ENCODE measurements at places on chromosomes 3 and 15.

DNA sequence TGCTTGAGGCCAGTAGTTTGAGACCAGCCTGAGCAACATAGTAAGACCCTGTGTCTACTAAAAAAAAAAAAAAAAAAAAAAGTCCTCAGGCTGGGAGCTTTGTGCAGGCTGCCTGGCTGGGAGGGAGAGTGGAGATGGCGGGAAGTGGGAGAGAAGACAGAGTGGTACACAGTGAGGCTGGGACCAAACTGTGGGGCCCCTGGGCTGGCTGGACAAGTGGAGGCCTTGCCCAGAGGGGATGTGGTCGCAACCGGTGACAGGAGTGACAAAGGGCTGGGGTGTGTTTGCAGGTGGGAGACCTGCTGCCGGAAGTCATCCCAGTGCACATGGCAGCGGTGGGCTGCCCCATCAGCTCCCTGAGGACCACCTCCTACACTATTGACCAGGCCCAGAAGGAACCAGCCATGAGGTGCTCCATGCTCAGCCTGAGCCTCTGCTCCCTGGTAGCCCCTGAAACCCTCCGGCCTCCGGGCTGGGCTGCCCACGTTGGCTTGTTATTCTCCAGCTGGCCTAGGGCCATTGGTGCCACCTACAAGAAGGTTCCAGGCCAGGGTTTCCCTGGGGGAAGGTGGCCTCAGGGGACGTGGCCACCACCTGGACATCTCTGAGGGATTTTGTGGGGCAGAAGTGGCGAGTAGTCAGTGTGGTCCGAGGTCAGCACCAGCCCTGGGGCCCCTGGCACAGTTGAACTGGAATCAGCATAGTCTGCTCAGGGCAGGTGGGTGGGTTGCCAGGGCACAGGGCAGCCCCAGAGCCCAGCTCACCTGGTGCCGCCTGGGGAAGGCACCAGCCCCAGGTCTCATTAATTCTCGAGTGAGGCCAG, 22.7 kb downstream of the ACAA1 start:
- peak; percentile 32 for DNase-seq

DNA sequence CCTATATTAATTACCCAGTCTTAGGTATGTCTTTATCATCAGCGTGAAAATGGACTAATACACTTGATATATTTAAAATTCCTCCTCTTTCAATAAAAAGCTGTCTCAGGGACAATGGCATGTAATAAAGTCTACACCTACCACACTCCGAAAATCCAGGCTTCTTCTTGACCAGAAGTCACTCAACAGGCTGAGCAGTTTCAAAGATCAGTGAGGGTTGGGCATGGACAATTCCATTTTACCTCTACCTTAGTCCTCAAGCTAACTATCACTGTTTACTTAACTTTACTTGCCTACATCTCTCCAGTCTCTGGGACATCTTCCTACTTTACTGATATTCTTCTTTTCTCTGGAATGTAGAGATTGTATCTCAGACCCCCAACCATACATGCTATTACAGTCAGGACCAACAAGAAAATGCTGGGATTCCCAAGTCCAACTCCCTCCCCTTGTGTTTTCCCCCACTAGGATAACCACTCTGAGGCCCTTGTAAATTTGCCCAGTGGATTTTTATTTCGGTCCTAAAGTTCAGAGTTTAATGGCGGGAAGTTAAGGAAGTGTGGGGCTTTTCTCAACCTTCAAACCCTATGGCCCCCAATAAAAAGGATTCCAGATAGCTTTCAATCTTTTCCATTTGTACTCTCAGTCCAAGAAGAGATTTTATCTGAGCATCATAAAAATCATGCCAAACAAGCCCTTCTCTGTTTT, 137.1 kb upstream of the TSC22D2 start:
- DNase-seq = no peak

GRCh38 chr15:63225381-63225780, 36.0 kb downstream of the RAB8B start:
- DNase-seq = no peak

DNA sequence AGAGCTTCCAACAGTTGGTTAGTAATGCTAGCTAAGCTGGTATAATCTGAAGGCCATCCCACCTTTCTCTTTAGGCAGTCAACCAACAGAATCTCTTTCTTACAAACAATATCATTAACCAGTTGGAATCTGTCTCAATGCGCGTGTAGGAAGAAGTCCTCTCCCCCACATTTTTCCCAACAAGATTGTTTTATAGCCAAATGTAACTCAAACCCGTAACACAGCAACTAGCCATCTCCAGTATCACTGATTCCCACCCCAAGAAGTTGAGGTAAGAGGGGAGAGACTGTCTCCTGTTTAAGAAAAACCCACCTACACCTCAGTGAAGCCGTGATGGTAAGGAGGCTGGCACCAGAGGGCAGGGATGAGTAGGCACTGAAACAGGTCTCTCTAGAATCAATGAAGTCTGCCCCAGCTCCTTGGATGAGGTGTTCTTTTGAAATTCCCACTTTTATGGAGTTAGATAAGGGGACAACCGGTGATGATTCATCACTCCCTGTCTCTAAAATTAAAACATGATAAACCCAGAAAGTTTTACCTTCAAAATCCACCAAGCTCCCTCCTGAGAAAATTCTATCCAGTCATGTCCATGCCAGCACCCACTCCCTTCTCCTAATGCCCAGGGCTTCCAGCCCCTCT, 30.9 kb downstream of the CDC25A start:
- DNase-seq = no peak

- DNase-seq = no peak
These were observed 71.5 kb upstream of the BFSP2 start for GRCh38 chr3:133328373-133328772.

- DNase-seq = no peak
These were observed 536 bp downstream of the WDR73 start for GRCh38 chr15:84653584-84653909.

GRCh38 chr15:73081321-73081958, 29.2 kb downstream of the NEO1 start:
- DNase-seq = no peak

GRCh38 chr15:100525436-100525835, 3.3 kb downstream of the CERS3 start:
- DNase-seq = no peak

DNA sequence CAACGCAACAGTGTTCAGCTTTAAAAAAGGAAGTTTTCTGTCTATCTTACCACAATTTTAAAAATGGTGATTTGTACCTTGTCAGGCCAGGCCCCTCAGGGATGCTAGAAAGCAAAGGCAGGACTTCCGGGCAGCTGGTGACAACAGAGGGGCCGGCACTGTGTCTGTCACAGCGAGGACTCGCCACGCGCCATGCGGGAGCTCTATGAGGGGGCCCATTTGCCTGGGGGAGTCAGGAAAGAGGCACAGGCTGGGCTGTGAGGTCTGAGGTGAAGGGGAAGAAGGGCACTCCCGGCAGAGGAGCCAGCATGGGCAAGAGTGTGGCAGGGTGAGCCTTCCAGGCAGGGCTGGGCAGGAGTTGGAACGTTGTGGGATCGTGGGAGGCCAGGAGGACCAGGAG, 7.0 kb downstream of the IQSEC1 start:
- no peak for DNase-seq

GRCh38 chr3:23778446-23778845, 27.3 kb upstream of the UBE2E1 start:
- DNase-seq = no peak

- DNase-seq = no peak
These were observed 98.4 kb upstream of the LRRFIP2 start for GRCh38 chr3:37272741-37273140.

DNA sequence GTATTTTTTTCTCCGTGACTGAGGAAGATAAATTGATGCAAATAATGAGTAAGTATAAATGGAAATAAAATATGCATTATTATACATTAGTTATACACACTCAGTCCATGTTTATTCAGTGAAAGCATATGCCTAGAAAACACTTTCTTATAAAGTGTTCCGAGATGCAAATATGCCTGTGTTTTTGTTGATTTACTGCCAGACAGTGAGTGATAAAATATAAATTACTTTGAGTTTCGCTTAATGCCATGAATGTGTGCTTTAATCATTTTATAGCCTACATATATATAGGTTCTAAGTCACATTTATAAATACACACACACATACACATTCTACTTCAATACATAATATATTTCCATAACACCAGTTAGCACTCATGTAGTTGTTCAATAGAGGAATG, 569.2 kb downstream of the UNC13C start:
- DNase-seq = no peak

DNA sequence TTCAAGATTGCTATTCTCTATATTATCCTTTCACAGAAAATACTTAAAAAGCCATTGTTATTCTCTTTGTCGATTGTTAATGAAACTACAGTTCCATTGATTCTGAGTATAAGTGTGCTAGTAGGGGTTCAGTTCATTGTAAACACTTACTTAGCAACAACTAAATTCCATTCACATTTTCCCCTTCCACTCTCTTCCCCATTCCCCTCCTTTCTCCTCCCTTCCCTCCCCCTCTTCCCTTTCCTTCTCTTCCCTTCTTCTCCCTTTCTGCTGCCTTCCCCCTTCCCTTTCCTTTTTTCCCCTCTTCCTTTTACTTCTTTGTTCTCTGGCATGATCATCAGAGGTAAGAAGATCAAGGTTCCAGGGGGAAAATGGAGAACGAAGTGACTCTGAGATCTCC, 21.3 kb upstream of the RIOX2 start:
- DNase-seq = no peak

DNA sequence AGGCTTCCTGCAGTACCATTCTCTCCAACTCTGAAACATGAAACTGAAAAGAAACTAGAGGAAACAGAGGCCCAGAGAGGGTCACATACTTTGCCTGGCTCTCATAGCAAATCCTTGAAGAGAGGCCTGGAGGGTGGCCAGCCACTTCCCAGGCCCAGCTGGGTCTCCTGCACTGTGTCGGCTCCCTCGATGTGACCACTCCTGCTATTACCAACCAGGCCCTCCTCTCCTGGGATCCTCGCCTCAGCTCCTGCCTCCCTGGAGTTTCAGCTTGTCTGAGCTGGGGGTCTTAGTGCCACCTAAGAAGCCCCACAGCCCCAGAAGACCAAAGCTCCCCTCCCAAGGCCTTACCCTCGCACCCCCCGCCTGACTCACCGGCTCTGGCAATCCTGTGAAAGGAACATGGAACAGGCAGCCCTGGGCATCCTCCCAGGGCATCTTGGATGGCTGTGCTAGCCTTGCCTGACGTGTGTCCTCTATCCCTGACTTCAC, 4.6 kb downstream of the LOXL1 start:
- DNase-seq = no peak

- no peak for DNase-seq
These were observed 112.0 kb upstream of the TJP1 start for GRCh38 chr15:29934251-29934650.

- DNase-seq = no peak
These were observed 855.9 kb downstream of the MCTP2 start for GRCh38 chr15:95087253-95087609.

DNA sequence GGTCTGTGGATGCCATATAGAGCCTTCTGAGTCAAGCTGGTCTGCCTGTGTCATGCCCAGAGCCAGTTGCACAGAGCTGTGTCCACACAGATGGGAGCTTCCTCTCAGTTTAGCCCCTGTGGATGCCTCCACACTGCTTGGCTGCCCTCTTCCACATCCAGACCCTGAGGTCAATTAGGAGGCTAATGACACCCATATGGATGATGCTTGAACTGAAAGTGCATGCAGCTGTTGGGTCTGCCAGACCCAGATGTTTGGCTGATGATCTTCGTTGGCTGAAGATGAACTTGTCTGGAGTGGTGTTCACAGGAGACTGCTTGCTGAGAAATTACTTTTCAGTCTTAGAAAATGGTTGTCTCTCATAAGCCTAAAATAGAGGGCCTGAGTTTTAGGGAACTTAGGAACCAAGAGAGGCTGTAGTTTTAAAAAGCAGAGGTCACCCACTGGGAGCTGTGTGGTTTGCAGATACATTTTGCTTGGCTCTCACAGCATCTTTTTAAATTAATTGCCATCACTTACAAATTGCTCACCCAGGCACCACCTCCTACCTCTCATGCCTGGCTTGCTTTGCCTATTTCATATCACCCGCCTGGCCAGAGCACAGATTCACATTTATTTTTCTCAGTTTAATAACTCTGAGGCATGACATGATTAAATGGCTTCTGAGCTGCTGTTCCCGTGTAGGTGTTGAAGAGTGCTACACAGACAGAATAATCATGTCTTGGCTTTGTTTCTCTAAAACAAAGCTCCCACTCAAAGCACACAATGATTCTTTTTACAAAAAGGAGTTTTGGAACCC, 176.1 kb downstream of the MINAR1 start:
- DNase-seq = no peak

DNA sequence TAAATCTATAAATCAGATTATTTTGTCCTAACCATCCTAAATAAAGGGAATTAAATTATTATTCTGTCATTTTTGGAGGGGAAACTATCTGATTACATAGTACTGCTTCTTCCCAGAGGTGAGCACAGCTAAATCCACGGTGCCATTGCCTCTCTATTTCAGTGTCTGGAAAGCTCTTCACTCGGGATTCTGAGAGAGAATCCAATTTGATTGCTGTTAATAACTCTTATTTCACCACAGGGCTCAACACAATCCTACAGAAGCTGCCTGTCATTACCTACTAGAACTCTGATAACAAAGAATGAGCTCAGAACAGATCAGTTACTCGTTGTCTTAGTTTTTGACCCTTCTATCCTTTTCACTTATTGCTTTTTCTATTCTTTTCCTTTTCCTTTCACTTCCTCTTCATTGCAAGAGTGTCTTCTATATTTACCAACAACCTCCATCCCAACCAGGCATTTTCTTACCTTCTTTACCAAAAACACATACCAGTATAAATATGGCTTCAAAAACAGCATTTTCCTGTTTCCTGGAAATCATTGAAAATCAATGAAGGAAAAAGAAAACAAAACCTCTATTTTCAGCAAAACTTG, 30.4 kb downstream of the OXNAD1 start:
- no peak for DNase-seq

DNA sequence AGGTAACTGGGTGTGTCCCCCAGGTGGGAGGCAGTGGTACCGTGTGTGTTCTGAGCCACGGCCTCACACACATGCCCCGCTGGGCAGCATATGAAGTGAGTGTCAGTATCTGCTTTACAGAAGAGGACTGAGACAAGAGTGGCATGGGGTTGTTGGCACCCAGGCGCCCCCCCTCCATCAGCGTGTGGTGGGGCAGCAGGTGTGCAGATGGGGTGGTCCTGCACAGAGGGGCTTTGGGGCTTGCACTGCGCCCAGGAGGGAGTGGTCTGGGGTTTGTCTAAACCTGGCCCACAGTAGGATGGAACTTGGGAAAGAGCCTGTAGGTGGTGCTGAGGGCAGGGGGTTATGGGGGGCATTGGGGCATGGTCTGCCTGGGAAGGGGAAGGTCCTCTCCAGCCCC, 176.0 kb downstream of the APBA2 start:
- DNase-seq = no peak

DNA sequence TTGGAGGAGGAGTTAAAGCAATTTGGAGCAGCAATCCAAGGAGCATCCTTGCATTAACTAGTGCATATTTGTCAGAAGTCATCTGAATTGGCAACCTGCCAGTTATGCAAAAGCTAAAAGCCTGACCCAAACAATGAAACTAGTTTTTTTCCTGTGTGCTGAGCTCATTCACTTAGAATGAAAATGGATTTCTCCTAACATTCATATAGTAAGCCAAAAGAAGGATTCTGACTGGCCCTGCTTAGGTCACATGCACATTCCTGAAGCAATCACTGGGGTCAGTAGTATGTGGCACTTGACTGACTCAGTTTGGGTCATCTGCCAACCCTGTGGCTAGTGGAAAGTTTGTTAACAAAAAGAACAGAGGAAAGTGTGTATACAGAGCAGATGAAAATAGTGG, 30.5 kb downstream of the OXSM start:
- DNase-seq = peak; percentile 4
